ENCODE measurements at places on chromosomes 4 and X. TPM values are rescaled to one million over a fixed set of nuclear protein-coding genes. Genes with fewer than 3 reads are reported as not detected.

DNA sequence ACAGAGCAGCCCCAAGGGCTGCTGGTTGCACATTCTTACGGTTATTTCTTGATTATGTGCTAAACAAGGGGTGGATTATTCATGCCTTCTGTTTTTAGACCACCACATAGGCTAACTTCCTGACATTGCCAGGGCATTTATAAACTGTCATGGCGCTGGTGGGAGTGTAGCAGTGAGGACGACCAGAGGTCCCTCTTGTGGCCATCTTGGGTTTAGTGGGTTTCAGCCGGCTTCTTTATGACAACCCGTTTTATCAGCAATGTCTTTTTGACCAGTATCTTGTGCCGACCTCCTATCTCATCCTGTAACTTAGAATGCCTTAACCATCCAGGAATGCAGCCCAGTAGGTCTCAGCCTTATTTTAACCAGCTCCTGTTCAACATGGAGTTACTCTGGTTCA is 212.4 kb upstream of the GRID2 start:
- DNase-seq = no peak

DNA sequence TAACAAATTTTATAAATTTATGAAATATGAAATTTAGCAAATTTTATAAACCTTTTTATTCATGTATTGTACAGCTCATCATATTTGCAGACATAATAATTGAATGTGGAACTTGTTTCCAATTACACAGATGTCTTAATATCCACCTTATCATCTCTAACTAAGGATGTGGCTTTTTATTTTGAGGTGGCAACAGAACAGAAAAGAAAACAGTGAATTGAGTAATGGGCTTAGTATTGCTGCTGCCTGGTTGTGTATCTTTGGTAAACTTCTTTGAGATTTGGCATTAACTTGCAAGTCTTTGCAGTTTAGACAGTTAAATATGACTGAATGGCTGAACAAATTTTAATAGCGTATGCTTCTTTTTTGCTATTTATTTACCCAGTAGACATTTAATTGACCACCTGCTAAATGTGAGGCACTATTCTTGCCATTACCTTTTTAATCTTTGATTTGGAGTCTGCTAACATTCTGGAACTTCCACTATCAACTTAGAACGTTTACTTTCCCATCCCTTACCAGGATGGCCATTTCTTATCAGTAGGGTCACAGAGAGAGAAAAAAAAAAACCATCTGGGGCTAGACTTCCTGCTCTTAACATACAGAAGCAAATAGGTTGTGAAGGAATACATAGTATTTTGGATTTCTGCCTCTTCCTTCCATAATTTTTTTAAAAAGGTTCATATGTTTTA is 44.8 kb downstream of the CLCN3 start:
- no peak for DNase-seq

DNA sequence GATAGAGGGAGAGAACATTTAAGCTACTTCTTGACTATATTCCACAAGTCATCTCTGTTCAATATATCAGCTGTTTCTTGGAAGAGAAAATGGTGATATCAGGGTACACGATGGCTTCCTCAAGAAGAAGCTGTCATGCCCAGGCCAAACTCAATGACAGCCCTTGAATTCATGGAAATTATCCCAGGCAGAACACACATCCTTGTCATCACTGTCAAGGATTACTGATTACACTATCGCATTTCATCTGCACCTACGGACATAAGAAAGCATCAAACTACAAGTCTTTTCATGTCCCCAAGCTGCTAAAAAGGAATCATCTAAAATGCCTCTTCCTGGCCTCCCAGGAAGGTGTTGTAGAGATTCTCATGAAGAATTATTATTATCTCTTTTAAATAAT is 165.2 kb upstream of the SLC7A11 start:
- no peak for DNase-seq

- DNase-seq = no peak
These were observed 191.8 kb downstream of the ADAM29 start for GRCh38 chr4:175109933-175110332.

GRCh38 chrX:9117851-9118250 is 83.9 kb upstream of the FAM9B start:
- DNase-seq = no peak

GRCh38 chr4:25839687-25840086 is 23.1 kb downstream of the SEL1L3 start:
- DNase-seq = no peak

Gene TRMT2B
- 37.1 TPM for total RNA-seq

Gene CENPVL2
- total RNA-seq = not detected

Gene NWD2
- not detected for total RNA-seq

Gene NUDT9
- total RNA-seq = 7.3 TPM
